NCI-H2081 treated with DMSO at 0.1 percent for 48 hours (cell line): ENCODE measurements at places on chromosomes 13 and 19.

DNA sequence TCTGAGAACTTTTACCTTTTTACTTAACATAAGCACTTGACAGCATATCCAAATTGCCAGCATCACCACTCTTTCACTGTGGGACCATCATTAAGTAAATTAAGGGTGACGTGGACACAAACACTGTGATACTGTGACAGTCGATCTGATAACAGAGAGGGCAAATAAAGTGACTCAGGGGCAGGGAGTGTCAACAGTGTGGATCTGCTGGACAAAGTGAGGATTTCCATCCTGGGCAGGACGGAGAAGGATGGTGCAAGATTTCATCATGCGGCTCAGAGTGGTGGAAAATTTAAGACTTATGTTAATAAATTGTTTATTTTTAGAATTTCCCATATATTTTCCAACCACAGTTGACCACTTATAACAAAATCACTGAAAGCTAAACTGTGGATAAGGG, 60.0 kb upstream of the WDFY2 start:
- DNase-seq, result no peak

DNA sequence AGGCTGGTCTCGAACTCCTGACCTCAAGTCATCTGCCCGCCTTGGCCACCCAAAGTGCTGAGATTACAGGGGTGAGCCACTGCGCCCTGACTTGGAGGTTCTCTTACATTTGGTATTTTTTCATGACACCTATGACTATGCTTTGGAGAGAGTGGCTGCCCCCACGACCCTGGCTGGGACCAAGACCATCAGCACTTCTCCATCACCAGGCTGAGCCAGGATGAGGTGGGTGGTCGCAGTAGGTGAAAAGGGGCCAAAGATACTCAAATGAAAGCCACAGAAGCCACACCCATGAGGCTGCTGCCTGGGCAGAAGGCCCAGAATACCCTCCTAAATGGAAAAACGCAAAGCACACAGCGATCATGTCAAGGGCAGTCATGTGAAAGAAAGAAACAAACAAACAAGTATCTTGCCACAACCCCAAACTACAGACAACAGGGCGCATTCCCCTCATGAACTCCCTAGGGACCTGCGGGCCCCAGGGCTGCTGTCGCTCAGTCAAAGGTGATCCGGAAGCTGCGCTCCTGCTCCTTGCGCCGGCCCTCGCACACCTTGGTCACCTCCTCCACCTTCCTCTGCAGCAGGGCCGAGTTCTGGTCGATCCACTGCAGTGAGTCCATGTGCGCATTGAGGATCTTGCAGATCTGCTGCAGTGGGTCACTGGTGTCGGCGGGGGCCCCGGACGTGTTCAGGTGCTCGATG, 11.2 kb upstream of the IL4I1 start:
- no peak for DNase-seq

- no peak for DNase-seq
These were observed 1542.1 kb upstream of the SLC10A2 start for GRCh38 chr13:104608331-104608730.

DNA sequence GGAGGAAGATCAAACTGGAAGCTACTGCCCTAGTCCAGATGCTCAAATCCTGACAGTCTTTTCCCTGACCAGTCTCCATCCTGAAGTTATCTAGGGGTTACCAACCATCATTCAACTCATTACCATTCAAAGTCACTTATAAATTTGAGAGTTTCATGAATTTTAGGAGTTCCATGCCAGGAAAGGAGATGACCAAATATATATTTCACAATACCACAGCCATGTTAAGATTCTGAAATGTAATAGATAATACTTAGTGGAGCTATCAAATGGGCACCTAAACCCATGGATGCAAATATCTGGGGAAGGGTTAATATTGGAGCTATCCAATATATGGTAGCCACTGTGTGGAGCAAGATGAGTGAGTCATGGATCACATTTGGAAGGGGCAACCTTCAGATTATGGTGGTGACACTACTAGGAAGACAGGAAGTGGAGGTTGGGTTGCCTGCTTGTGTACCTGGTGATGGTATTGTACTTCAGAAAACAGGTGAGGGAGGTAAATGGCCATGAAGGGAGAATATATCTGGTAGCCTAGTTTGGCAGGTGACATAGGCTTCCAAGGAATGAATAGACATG, 18.7 kb downstream of the ZNF586 start:
- DNase-seq, result no peak

- DNase-seq, result no peak
These were observed 24.8 kb downstream of the SHANK1 start for GRCh38 chr19:50694815-50695145.

DNA sequence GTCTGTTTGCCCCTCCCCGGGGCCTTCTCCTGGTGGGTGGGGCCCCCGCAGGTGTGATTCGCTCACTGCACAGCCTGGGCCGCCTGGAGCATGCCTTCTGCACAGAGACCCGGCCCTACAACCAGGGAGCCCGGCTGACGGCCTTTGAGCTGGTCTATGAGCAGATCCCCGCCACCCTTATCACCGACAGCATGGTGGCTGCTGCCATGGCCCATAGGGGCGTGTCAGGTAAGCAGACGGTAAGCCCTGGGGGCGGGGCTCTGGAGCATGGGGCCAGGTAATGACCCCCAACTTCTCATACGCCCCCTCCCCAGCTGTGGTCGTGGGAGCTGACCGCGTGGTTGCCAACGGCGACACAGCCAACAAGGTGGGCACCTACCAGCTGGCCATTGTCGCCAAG, 4.2 kb downstream of the MRI1 start:
- DNase-seq, result no peak
